Smooth muscle cell of the brain vasculature (primary cell): ENCODE measurements at places on chromosomes 3 and 15.

DNA sequence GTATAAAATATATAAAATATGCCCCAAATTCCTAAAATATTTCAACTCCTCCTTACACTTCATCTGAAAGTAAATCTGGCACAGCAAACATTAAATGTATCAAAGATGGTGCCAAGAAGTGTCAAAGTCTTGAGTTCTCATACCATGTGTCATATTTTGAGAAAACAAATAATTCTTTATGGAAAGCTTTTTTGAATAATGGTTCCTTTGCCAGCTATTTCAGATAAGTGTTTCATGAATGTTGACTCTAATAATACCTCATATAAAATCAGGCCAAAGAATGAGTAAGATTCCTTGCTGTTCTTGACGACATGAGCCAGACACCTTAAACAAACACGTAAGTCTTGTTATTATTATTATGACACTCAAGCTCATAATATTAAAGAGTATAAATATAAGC lies 30.3 kb upstream of the ZNF385D start:
- DNase-seq, result no peak

DNA sequence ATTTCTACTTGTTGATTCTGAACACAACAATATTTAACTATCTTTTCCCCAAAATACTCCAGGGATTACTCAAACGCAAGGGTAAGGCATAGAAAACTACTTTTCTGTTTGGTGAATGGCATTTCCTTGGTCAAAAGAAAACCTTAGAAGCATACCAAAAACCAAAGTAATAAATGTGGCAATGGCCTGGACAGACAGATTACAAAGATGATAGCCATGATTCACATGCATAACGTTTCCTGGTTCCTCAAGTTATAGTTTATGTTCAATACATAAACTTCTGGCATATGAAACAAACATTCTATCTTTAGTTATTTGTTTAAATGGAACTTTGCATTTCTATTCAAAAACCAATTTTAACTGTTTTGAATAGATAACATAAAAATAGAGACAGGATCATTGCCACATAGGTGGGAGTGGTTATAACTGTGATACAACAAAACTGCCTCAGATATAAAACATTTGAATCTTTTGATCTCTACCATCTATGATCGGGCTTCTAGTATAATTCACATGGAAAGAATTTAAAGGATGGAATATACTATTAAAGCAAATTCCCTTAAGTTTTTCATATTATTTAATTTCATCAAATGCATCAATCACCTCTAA lies 32.1 kb downstream of the FOXP1 start:
- no peak for DNase-seq

- DNase-seq, result no peak
Observed at GRCh38 chr3:9955611-9956352, 3.6 kb upstream of the PRRT3 start.

- DNase-seq, result no peak
Observed at GRCh38 chr15:78599189-78599588, 21.6 kb downstream of the CHRNA3 start.

DNA sequence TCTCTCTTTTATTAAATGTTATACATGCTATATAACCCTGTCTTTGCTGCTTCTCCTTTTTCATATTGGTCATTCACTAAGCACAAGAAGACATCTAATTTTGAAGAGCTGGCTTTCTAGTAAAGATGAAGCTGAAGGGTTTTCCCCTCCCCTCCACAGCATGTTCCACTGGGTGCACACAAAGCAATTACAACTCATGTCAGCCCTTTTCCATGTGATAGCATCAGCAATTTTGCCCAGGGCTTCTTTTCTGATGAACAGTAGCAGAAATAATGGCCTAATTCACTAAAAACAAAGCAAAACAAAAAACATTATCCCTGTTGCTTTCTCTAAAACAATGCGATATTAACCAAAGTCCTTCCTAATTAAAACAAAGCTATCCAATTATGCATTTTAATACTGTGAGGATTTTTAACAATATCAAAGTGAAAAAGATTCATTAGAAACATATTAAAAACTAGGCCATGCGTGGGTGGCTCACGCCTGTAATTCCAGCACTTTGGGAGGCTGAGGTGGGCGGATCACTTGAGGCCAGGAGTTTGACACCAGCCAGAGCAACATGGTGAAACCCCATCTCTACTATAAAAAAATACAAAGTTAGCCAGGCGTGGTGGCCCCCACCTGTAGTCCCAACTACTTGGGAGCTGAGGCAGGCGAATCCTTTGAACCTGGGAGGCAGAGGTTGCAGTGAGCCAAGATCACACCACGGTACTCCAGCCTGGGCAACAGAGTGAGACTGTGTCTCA lies 12.2 kb upstream of the PIK3R4 start:
- no peak for DNase-seq

GRCh38 chr15:75712668-75713337 lies at the start of gene CSPG4:
TSS of gene CSPG4 (minus strand) at chr15:75712848. CDS start at chr15:75712755, 93 bp downstream.
- DNase-seq, result no peak

DNA sequence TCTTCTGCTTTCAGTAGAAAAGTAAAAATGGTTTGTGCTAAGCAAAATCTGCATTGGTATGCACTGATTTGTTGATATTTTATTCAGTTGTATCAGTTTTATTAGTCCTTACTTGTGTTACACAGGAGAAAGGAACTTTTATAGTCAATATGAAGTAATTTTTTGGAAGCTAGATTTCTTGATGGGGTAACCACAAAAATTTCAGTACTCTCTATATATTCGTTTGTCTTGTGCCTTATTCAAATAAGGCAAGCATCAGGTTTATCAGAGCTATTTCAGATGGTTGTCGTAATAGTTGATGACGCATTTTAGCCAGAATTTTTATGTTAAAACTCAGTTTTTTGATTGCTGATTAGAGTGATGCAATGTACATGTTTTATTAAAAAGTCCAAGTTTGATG lies 50.7 kb upstream of the NIPA1 start:
- no peak for DNase-seq

- no peak for DNase-seq
Observed at GRCh38 chr3:98501863-98502576, 4.5 kb downstream of the OR5K2 start.

DNA sequence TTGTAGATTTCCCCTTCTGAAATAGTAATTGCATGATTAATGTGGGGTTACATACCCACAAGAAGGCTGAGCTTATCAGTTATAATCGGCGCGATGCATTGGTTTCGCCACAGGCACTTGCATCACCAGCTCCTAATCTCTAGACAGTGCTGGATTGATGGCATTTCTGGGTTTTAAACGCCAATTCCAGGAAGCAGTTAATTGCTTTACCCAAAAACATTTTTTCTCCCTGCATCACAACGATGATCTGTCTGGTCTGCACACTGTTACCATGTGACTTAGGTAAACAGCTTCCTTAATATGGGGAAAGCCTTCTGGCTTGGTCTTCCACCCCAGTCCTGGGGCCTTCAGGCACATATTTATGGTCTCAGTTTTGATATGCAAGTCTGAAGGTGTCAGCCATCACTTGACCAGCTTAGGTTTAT lies 70.0 kb upstream of the HEG1 start:
- DNase-seq, result no peak

DNA sequence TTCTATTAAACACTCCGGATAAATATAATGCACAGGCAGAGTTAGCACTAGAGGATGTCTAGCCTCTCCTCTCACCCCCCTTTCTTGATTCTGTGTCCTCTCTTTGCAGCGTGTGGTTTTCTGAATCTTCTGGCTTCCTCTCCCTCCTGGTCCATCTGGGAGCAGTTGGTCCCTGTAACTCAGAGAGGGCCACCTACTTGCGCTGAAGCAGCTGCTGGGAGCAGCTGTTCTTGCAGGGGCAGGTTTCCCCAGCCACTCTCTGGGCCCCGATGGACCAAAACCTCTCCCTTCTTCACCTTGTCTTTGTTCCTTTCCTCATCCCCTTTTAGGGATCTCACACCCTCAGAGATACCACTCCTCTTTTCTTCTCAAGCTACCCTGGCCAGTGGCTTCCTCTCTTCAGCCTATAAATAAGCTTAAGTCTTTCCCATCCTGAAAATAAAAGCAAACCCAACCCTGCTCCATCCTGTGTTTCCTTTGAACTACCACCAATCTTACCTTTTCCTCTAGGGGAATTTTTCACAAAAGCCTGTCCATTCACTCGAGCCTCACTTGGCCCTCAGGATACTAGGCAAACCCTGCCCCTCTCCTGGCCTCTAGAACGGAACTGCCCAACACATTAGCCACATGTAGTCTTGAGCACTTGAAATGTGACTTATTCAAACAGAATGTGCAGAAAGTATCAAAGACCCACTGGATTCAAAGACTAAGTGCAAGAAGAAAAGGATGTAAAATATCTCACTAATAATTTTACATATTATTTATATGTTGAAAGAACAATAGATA lies 59.7 kb downstream of the STARD5 start:
- DNase-seq, result no peak

DNA sequence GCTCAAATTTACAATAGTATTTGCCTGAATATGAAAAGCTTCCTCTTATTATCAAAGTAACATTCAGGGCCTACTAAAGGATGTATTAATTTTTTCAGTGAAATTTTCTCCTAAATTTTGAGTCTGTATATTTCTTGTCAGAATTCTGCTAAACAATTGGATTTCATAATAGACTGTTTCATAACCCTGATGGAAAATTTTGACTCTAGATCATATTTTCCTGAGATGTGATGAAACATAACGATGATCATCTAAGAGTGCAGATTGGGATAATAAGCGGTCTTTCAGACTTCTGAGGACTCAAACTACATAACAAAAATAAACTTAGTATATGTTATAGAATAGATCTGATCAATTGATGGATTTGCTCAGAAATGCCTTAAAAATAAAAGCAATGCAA lies 574.5 kb upstream of the TBL1XR1 start:
- DNase-seq, result no peak

GRCh38 chr15:28983432-28984311 lies 97.9 kb downstream of the APBA2 start:
- no peak for DNase-seq

DNA sequence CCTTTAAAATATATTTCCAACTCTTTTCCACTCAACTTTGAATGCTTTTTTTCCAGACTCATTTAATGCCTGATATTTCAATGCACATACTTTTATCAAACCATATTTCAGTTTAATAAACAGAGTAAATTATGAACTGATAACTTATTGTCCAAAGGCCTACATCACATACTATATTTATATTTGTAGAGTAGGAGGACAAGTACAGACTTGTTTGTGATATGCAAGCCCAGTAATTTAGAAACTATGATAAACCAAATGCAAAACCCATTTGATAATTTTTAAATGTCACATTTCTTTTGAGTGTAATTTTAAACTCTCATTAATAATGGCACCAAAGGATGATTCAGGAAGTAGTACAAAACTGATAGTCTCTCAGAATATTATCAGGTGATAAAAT lies 3.3 kb downstream of the RFX7 start:
- no peak for DNase-seq

- no peak for DNase-seq
Observed at GRCh38 chr15:90295270-90295648, 29.8 kb downstream of the NGRN start.

GRCh38 chr15:95857124-95857757 lies 473.3 kb upstream of the NR2F2 start:
- DNase-seq, result no peak

DNA sequence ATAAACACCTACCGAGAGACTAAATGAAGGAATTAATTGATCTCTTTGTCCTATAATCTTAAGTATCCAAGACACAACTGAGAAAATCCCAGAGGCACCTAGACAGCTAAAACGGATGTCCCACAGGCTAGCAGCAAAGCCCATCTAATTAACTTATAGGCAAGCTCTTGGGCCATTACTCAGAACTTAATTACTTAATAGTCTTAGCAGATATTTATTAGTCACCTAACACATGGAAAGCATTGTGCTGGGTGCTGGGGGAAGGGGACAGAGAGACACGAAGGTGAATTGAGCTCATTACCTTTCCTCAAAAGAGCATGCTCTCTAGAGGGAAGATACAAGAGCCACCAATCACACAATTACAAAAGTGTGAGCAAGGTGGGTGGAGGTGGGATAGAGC lies 189.8 kb upstream of the PROK2 start:
- no peak for DNase-seq

- DNase-seq, result no peak
Observed at GRCh38 chr3:64160000-64160695, 65.1 kb downstream of the PRICKLE2 start.

DNA sequence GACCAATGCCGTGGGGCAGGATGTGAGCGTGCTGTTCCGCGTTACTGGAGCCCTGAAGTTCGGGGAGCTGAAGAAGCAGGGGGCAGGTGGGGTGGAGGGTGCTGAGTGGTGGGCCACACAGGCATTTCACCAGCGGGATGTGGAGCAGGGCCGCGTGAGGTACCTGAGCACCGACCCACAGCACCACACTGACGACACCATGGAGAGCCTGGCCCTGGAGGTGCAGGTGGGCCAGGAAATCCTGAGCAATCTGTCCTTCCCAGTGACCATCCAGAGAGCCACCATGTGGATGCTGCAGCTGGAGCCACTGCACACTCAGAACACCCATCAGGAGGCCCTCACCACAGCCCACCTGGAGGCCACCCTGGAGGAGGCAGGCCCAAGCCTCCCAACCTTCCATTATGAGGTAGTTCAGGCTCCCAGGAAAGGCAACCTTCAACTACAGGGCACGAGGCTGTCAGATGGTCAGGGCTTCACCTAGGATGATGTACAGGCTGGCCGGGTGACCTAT lies 179.6 kb downstream of the TBC1D2B start:
- no peak for DNase-seq

DNA sequence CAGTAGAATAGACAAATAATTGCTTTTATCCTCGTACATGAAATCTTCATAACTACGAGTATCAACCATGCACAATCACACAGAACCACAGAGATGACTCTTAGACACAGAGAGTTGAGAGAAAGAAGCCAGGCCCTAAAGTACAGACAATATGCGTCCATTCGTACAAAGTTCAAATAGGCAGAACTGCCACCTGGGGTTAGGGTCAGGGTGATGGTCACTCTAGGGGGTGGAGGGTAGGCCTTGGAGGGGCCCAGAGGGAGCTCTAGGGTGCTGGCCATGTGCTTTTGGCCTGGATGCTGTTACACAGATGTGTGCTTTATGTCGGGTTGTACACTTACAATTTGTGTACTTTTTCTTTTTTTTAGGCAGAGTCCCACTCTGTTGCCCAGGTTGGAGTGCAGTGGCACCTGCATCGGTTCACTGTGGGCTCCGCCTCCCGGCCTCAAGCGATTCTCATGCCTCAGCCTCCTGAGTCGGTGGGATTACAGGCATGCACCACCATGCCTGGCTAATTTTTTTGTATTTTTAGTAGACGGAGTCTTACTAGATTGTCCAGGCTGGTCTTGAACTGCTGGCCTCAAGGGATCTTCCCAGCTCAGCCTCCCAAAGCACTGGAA lies 65.9 kb upstream of the KLF13 start:
- DNase-seq, result no peak

- no peak for DNase-seq
Observed at GRCh38 chr15:80679167-80679803, 15.8 kb upstream of the ABHD17C start.

DNA sequence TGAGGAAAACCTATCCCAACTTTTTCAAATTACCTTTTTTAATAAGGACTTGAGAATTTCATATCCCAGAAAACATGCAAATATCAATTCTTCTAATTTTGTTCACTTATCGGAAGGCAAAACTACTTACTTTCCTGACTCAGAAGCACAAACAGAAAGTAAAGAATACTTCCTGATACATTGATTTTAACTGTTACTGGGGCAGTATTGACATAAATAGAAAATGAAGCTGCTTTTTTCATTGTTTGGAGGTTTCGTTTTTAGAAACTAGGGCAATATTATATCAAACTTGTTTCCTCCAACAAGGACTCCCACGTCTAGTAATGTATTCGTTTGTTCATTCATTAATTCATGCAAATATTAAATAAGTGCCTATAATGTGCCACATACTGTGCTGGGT lies 19.1 kb downstream of the PAQR9 start:
- DNase-seq, result no peak
